ENCODE measurements at places on chromosomes 1 and 21. TPM values are rescaled to one million over a fixed set of nuclear protein-coding genes. Genes with fewer than 3 reads are reported as not detected.
A peak's percentile ranks its signal among the peaks of the same experiment; 100 is the strongest.

DNA sequence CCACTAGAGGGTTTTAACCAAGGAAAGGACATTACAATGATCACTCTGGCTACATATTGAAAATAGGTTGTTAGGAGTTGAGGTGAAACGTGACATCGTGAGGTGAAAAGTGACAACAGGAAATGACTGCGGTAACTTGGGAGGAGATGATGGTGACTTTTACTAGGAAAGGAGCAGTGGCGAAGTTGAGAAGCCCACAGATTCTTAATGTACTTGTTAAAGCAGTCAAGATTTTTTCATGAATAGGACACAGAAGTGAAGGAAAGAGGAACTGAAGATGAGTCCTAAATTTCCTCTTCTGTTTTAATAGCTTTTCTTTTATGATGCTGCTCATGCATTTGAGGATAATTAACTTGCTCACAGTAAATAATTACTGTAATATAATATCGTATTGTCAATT lies 59.5 kb downstream of the OMA1 start:
- DNase-seq = no peak

DNA sequence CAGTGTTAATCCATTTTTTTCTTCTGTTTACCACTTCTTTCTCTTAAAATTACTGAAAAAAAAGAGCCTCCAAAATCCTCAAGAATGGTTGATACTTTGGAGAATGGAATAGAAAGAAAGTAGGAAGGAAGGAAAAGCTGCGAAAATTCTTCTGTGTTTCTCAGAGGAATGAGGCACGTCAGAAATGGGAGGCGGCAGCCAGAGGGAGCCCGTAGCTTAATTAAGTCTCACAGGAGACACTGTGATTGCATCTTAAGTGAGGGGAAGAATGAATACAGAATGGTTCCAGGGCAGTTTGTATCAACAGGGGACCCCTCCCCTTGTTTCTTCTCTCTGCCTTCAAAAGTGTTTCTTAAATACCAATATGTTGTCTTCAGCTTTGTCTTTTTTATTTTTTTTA lies 1099.5 kb downstream of the PLA2G4A start:
- peak; percentile 58 for DNase-seq

- no peak for DNase-seq
Measured at GRCh38 chr1:165891111-165891860, 63.9 kb downstream of the UCK2 start.

DNA sequence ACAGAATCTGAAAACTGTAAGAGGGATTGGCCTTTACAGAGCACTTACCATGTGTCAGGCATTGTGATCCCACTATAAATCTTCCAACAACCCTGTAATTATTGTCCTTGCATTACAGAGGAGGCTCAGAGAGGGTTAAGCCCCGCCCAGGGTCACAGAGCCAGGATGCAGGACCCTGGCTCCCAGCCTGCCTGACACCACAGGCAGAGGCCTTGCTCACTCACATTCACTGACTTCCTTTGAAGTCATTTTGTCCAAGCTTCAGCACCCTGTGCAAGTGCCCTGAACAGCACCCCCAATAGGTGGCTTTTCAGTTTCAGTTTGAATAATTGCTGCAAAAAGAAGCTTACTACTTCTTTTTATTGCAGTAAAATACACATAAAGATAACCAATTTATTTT lies 256.8 kb upstream of the NFIA start:
- DNase-seq = no peak

GRCh38 chr1:167722152-167722869 lies 529 bp downstream of the MPZL1 start:
- peak; percentile 79 for DNase-seq

DNA sequence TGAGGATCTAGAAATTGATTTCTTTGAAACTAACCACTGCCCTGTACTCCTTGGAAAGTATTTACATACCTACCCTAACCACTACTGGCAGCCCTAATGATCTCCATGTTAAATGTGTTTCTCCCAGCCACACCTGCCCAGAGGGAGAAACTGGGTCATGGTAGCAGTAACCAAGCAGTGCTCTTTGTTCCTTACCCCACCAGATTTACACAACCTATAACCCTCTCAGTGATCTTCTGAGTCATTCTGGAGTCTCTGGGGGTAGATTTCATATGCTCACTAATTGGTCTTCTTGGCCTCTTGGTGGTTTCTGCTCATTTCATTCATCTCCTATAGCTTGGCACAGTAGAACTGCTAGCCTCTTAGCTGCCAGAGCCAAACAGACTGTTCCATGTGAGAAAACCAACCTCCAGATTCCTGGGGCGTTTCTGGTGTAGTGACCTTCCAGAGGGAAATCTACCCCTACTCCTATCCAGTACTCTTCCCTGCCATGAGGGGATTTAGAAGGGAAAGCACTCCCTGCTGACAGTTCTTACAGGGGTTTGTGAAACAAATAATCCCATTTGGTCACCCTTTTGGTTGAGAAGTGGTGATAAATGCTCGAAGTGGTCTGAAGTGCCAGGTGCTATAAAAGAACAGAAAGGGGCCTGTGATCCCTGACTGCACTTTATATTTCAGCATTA lies 36.2 kb upstream of the LRIG2 start:
- DNase-seq = no peak

DNA sequence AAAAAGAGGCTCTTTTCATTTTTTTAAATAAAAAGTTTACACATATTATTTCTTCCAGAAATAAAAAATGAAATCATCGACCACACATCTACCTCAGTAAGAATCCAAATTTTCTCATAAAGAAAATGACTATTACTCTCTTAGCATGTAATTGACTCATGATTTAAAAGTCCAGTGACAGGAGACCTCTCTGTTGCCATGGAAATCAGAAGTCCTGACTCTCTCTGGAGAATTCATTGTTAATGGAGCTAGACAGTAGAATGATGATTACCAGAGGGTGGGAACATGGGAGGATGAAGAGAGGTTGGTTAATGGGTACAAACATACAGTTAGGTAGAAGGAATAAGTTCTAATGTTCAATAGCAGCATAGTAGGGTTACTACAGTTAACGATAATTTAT lies 5.0 kb upstream of the CLCA4 start:
- DNase-seq = no peak

DNA sequence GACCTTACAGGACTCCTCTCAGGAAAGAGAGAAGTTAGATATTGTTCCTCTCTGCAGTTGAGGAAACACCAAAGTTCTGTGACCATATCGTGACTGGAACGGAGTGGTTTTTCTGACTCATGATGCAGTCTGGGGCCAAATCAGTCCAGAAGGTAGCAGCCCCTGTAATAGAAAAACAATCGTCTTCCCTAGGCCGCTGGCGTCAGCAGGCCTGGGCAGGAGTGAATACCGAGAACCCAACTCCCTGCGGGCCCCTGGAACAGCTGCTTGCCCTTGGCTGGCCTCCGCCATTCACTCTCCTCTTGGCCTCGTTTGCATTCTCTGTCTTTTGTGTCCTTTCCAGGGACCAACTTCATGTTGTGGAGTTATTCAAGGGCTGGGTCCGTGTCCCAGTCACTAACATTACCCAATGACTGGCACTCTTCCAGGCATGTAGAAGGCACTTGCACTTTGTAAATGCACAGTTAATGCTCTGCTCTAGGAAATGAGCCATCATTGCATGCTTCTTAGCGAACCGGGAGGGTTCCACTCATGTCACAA lies 10.9 kb upstream of the CD101 start:
- DNase-seq = no peak

GRCh38 chr1:225762444-225762843 lies 15.2 kb upstream of the SRP9 start:
- no peak for DNase-seq

- no peak for DNase-seq
Measured at GRCh38 chr1:31154000-31154631, 85.6 kb downstream of the NKAIN1 start.

- no peak for DNase-seq
Measured at GRCh38 chr21:34362670-34363069, 1.1 kb upstream of the KCNE2 start.

GRCh38 chr1:31372051-31372450 lies 825 bp downstream of the FABP3 start:
- no peak for DNase-seq

DNA sequence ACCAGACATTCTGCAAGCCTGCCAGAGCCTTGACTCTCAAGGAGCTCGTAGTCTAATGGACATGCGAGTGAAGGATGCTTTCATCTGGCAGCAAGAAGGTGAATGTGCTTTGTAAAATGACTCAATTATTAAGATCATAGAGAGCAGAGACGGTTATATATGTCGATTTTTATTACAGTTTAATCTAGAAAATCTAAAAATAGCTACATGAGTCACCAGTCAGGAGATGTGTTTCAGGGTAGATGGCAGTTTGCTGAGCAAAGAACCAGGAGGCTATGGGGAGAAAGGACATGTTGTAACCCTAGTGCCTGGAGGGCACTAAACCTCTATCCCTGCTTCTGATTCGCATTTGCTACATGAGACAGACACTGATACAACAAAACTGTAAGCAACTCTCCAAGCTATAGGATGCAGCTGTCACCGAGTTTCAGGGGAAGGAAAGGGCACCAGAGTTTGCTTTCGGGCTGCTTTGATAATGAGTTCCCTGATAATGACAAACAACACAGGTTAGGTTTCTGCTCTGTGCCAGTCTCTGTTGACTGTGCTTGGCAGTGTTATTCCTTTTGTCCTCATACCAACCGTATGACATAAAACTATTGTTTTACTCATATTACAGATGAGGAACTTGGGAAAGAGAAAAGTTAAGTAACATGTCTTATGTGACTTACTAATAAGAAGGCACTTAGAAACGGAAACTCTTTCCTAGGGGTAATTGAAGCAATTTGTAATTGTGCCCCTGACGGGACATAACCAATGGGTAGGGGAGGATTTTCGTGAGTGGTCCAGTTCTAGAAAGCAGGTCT lies 43.2 kb downstream of the C1orf198 start:
- no peak for DNase-seq

DNA sequence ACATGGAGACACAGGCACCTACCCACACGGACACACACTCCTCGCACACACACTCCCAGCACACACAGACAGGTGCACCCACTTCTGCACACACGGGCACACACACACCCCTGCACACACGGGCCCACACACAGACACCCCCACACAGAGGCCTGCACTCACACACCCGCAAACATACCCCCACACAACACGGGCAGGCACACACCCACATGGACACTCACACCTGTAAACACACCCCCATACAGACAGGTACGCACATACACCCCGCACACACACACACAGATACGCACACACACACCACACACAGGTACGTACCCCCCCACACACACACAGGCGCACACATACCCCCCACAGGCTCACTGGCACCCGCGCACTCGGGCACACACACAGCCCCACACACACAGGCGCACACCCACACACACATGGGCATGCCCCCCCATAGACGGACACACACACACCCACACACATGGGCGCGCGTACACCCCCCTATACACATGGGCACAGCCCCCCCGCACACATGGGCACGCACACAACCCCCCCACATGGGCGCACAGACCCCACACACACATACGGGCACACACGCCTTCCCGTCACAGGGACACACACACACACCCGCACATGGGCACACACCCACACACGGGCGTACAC lies 6.1 kb downstream of the ATAD3A start:
- DNase-seq = no peak

GRCh38 chr1:35637401-35637809 lies 3.9 kb downstream of the PSMB2 start:
- peak; percentile 59 for DNase-seq

DNA sequence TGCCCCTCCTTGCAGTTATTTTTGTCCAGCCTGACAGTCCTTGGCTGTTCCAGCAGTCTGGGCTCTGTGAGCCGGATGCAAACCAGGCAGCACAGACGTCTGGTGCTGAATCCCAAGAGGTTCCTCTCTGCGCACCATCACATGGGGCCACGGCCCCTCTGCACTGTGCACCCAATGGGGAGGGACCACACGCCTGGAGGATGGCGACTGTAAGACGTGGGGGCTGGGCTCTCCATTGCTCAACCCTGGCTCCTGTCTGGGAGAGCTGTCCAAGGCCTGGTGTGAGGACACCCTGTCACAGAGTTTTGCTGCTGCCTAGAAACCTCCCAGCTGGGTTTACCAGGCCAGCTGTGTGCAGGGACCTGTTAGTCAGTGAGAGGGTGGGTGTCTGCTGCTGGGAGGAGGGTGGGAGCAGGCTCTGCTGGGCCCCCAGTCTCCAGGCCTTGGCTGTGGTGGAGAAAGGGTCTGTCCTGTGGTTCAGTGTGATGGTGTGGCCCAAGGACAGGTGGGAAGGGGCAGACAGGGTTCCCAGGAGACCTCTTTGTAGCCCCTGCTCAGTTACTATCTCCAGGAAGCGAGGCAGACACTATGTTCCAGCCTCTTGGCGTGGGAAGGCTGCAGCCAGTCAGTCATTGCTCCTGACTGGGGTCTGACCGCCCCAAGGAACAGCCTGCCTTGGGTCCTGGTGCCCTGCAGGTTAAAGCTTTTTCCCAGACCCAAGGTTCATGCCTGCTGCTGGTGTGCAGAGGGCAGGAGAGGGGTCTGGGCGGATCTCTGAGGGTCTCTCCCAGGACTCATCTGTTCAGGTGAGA lies 13.8 kb downstream of the HEYL start:
- peak; percentile 97 for DNase-seq

GRCh38 chr1:198893763-198894444 lies 255.1 kb downstream of the PTPRC start:
- no peak for DNase-seq

ZFP69 gene
- 2.9 TPM for total RNA-seq

CHODL gene
- total RNA-seq = 0.42 TPM

TINAGL1 gene
- 10.3 TPM for total RNA-seq

APOBEC4 gene
- total RNA-seq = not detected

COL9A2 gene
- total RNA-seq = 3.4 TPM

PFDN2 gene
- 137 TPM for total RNA-seq

PLEKHN1 gene
- total RNA-seq = 0.36 TPM

TMEM35B gene
- 14.5 TPM for total RNA-seq

PAQR6 gene
- 35.7 TPM for total RNA-seq

LCK gene
- 0.18 TPM for total RNA-seq

A3GALT2 gene
- total RNA-seq = not detected

IER5 gene
- total RNA-seq = 15.2 TPM

KCNH1 gene
- 0.54 TPM for total RNA-seq

CALML6 gene
- total RNA-seq = 0.63 TPM

LENEP gene
- total RNA-seq = not detected

AQP10 gene
- total RNA-seq = 4.8 TPM

SOAT1 gene
- 5.1 TPM for total RNA-seq

FCRL6 gene
- not detected for total RNA-seq
